ENCODE measurements at places on chromosomes 6 and 20.

GRCh38 chr6:106773996-106774629 lies 144.7 kb downstream of the QRSL1 start:
- no peak for DNase-seq

DNA sequence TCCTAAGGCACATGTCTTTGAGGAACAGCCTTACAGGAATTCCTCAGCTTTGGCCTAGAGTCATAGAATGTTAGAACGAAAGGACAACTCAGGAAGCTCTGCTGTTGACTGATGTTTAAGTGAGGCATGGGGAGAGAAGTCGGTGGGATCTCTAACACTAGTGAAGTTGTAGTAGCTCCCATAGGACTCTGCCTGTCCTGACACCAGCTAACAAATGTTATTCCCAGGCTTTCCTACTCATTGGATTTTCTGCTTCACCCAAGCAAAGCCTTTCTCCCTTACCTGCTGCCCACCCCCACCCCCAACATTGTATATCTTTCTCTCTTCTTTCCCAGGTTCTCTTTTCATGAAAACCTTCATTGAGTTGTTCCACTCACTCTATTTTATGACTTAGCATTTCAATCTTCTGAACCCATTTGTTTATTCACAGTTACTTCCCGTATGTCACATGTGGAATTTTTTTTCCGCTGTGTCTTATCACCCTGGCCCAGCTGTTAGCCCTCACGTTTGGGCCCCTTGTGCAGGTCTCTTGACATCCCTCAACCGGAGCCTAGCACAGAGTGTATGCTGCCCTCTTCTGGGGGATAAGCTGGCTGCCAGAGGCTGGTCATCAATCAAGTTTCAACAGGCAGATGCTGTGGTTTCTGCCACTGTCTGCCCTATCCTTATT lies 39.2 kb upstream of the RNF8 start:
- peak; percentile 58 for DNase-seq

- DNase-seq: no peak
These were observed 154.3 kb downstream of the ADGRG6 start for GRCh38 chr6:142455957-142456589.

GRCh38 chr20:54268941-54269340 lies 61.1 kb downstream of the PFDN4 start:
- DNase-seq: no peak

GRCh38 chr6:140370976-140371870 lies 996.8 kb upstream of the CITED2 start:
- DNase-seq: no peak

DNA sequence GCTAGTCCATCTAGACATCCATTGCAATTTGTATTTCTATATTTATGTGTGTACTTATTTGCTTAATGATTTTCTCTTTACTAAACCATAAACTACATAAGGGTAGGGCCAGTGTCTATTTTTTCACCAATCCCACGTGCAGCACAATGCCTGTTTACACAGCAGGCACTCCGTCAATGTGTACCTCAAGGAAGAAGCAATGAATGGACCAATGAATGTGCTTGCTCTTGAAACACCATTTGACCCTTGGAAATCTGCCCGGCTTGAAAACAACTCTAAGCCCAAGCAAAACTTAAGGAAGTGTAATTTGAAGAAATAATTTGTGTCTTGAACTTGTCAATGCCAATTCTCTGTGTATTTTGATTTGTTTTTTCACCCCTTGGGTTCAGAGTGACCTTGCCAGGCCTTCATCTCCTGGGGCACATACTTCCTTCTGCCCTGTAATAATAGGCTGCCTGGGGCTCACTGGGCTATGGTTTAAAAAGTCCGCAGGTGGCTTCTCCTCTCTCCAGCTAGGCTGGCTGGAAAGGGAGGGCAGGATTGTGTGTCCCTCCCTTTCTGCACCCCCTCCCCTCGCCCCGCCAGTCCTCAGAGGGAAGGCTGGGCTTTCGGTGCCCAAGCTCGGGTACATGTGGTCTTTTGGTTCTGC lies 140.8 kb upstream of the ARMC2 start:
- no peak for DNase-seq

DNA sequence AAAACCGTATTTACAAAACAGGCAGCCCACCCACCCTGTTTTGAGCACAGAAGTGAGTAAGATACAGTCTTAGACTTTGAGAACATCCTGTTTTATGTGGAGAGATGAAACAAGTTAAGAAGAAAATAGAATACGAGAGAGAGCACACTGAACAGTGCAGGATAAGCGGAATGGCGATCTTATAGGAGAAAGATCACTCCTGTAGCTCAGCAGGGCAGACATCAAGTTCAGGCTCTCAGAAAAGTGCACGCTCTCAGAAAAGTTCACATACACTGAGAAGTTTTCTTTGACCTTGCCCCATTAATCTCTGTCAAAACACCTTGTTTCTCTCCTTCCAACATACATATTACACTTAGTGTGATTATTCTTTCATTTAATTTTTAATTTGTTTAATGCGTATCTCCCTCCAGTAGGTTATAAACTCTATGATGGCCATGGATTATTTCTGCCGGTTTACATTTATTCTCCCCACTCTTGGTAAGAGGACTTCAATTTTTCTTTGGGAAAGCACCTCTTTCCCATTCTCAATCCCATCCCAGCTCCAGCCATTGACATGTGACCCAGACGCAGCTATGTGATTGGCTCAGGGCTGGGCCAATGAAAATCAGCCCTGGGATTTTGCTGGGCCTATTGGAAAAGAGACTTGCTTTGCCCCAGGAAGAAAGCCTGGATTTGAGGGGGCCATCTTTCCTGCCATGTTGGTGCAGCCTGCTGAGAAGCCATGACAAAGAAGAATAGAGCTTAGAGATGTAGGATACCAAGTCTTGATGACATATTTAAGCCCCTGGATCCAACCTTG lies 16.2 kb downstream of the KCNB1 start:
- DNase-seq: no peak

GRCh38 chr6:156552849-156553248 lies 224.3 kb upstream of the ARID1B start:
- DNase-seq: no peak

- DNase-seq: no peak
These were observed 164.2 kb upstream of the ATXN1 start for GRCh38 chr6:16925461-16925860.

DNA sequence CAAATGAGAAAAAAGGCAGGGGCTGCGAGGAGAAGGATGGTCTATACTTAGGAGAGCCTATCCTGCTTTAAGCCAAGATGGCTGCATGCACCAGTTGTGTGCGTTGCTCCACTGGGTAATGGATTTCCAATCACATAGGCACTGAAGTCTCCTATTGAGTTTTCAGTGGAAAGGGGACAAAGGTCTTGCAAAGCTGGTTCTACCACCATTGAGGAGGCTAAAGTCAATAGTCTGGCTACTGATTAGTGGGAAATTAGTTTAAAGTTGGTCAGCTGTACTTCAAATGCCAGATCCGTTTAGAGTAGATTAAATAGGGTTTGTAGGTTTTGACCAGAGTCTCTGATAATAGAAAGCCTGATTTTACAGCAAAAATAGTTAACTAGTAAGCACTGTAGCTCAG lies 104.9 kb downstream of the SESN1 start:
- DNase-seq: no peak

DNA sequence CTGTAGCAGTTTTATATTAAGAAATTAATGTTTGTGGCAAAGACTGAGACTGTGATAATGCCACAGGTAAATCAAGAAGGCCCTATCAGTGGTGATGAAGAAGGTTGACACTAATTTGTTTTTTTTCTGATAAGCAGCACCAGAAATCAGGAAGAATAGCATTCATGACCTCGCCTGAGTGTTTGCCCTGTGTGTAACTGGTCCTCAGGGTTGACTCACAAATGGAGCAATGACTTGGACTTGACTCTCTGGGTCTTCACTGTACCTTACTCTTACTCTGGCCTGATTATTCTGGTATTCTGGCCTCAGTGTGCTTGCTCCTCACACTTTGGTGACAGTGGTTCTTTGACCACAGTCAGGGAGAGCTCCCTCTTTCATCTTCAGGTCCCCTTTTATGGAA lies 243.9 kb downstream of the HAO1 start:
- no peak for DNase-seq

GRCh38 chr6:157621406-157621805 lies 201.6 kb upstream of the SNX9 start:
- no peak for DNase-seq

- DNase-seq: no peak
These were observed 35.8 kb downstream of the DTNBP1 start for GRCh38 chr6:15626878-15627674.

DNA sequence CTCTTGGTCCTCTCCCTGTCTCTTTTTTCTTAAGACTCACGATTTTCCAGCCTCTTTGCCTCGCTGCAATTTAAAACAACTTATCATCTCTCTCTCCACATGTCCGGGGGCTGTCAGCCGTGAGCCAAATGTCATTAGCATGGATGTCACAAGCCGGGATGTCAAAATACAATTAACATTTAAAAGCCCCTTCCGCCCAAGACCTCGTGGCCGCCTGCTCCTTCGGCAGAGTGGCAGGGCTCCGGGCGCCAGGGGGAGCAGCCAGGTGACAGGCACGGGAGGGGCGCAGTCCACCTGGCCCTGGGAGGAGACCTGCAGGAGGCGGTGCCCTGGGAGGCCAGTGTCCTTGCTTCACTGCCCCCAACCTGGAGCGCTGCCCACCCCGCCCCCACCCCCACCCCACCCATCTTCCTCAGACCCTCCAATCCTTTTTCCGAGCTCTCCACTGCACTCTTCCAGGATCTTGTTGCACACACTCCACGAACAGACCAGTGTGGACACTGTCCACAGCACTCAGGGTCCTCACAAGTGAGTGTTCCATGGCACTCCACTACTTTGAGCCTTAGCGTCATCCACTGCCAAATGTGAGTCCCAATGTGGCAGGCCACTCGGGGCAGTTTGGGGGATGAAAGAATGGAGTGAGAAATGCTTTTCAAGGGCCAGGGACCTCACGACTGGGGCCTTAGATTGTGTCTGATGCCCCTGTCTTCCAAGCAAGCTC lies 5.6 kb upstream of the GRM4 start:
- no peak for DNase-seq

GRCh38 chr6:151497905-151498304 lies 4.1 kb downstream of the CCDC170 start:
- DNase-seq: no peak

- DNase-seq: no peak
These were observed 176.3 kb upstream of the CDYL start for GRCh38 chr6:4599924-4600323.

- DNase-seq: no peak
These were observed 59.4 kb downstream of the NPEPL1 start for GRCh38 chr20:58751979-58752378.

DNA sequence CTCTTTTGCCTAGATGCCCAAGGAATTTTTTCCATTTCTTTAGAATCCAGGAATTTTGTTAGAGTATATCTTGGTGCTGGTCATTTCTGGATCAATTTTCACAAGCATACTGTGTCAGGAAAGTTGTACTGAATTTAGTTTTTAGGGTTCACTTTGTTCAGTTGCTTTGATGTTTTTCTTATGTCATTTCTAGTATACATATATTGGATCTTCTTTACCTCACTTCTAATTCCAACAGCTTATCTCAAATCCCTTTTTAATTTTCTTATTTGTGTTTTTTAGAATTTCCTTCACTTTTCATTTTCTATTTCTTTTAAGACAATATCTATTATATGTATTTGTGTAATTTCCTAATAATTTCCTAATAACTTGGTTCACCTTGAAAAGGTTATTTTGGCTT lies 281.0 kb upstream of the AGPAT4 start:
- no peak for DNase-seq

- no peak for DNase-seq
These were observed 246.6 kb downstream of the TBXT start for GRCh38 chr6:165920896-165921671.

DNA sequence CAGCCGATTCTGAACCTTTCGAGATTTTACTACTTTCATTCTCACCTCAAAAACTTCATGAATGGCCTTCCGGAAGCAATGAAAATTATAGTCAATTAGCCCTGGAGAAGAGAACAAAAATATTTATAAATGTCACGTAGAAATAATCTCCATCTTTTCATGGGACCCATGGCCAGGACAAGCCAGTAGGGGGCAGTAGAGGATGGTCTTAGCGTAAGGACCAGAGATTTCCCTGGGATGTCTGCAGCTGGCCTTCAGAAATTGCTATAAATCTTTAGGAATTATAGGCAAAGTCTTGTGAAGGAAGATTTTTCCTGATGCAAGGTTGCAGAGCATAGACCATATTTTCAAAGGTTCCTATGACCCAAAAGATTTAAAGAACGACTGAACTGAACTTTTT lies 15.6 kb upstream of the UBE2J1 start:
- DNase-seq: peak; percentile 79

DNA sequence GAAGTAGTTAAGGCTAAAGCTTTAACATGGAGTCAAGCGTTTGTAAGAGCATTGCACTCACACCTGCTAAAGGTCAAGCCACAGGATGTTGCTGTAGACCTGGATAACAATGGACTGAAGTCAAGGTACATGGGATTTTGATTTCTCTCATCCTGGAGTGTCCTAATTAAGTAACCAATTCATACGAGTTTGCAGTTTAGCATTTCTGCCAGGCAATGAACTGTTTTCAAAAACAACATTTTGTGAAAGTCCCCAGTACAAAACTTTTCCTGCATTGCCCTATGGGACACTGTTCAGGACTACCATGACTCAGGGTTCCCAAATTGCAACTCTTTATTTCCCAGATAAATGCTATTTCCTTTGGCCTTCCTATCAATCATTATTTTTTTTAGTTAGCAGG lies 17.4 kb upstream of the SIRPB1 start:
- DNase-seq: no peak

DNA sequence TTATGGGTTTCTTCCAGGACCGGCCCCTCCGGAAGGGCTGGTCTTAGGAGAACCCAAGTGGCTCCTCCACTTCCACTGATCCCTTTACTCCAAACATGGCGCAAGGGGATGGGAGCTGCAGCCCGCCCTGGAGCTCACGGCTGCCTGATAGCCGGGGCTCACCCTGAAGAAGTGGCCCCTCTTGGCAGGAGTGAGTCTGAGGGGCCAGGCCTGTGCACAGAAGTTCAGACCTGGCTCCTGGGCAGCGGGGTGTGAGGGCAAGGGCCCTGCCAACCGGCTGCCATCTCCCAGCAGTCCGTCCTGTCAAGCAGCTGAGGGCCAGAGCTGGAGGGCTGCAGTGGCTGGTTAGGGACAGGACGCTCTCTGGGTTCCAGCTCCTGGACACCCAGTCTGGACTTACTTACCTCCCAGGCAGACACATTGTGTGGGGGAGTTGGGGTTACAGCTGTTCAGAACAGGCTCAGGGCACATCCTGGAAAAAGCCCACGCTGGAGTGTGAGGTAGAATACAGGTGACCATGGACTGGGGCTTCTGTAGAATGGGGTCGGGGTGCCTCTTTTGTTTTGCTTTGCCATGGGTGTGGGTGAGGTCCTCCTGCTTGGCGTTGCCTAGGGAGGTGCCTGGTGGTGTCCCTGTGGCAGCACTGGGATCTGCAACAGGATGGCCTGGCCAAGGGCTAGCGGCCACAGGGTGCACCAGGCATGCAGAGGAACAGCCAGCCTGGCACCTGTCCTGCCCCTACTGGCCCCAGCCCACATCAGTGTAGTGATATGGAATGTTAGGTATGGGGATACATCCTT lies 88.4 kb downstream of the ASXL1 start:
- DNase-seq: no peak
